ENCODE measurements at places on chromosomes 16 and 17. TPM values are rescaled to one million over a fixed set of nuclear protein-coding genes. Genes with fewer than 3 reads are reported as not detected.
A peak's percentile ranks its signal among the peaks of the same experiment; 100 is the strongest.

DNA sequence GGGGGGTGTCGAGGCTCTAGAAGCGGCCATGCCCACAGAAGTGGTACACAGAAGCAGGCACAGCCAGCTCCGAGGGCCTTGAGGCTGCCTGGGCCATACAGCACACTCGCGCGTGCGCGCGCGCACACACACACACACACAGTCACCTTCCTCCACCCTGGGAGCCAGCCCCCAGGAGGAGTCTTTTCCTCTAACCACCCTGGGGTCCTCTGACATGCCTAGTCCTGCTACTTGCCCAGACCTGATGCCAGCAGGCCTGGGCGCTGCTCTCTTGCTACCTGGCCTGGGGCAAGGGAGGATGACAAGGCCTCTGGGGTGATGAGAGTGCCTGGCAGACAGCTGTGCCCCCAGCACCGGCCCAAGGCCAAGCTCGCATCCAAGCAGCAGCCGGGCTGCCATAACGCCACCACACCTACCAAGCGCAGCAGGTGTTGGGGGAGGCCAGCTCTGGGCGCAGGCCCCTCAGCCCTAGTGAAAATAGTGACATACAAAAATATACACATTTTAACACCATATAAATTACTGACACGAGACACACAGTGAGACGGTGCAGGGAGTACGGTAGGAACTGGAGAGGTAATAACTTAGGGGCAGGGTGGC, 41.1 kb downstream of the TSC2 start:
- H3K27me3 ChIP-seq, result no peaks in the 10 kb centered on the region
- peaks cover 11% of the 10 kb centered on the region for H3K4me1 ChIP-seq
- H3K27ac ChIP-seq, result no peak overlapping the region
- no peak for DNase-seq

GRCh38 chr16:60279061-60279665, 1545.0 kb upstream of the GOT2 start:
- H3K27ac ChIP-seq, result no peak overlapping the region
- H3K4me1 ChIP-seq, result no peaks in the 10 kb centered on the region
- no peaks in the 10 kb centered on the region for H3K36me3 ChIP-seq

DNA sequence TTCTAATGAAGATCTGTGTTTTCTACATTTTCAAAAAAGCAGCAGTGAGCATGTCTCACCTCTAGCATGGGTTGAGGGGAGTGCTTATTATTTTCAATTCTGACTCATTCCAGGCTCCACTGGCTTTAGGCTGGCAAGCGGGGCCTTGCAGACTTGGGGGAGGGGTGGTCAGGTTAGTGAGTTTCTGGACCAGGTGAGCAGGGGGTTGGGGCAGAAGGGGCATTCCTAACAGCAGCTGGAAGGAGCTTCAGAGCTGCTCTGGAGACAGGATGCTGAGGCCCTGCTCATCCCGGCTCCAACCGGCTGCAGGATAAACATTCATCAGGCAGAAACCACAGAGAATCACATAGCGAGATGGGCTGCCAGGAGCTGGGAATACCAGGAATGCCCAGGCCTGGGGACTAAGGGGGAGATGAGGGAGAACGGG, 10.5 kb upstream of the KRT19 start:
- no peaks in the 10 kb centered on the region for H3K4me1 ChIP-seq
- no peaks in the 10 kb centered on the region for H3K27me3 ChIP-seq
- no peaks in the 10 kb centered on the region for H3K36me3 ChIP-seq
- H3K27ac ChIP-seq, result no peak overlapping the region

DNA sequence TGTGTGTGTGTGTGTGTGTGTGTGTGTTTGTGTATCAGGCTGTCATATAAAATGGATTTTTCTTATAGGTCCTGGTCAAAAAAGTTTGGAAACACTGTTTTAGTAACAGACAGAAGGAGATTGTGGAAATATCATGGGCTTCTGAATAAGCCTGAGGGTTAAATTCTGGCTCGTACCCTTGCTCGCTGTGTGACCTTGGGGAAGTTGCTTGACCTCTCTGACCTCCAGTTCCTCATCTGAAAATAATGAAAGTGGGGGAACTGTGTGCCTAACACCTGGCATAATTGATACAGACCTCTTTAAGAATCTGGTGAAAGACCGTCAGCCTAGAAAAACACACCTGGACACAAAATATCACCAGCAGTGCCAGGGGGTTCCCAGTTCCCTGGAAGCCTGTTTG, 25.6 kb upstream of the PIK3R6 start:
- H3K27ac ChIP-seq, result no peak overlapping the region
- H3K36me3 ChIP-seq, result no peaks in the 10 kb centered on the region
- no peaks in the 10 kb centered on the region for H3K4me1 ChIP-seq
- no peaks in the 10 kb centered on the region for H3K27me3 ChIP-seq

DNA sequence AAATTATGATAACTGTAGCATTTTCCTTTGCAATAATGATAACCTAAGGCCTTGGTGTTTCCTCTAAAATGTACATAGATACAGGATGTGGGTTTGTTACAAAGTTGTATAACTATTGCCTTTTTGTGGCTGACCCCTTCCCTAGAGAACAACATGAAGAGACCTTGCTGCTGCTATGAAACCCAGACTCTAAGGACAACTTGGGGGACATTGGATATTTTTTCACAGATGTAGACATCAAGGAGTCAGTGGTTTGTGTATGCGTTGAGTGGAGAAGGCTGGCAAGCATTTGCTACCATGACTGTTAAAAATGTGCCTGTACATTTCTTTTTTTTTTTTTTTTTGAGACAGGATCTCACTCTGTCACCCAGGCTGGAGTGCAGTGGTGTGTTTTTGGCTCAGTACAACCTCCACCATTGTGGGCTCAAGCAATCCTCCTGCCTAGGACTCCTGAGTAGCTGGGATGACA, 12.3 kb downstream of the HMOX2 start:
- peaks cover 53% of the 10 kb centered on the region for H3K4me1 ChIP-seq
- H3K27me3 ChIP-seq, result no peaks in the 10 kb centered on the region
- no peak overlapping the region for H3K27ac ChIP-seq

- no peak for DNase-seq
- H3K27me3 ChIP-seq, result no peaks in the 10 kb centered on the region
- H3K4me3 ChIP-seq, result no peak overlapping the region
- H3K36me3 ChIP-seq, result no peaks in the 10 kb centered on the region
Measured at GRCh38 chr17:29720551-29720950, 97.8 kb upstream of the CORO6 start.

- no peaks in the 10 kb centered on the region for H3K4me1 ChIP-seq
- no peaks in the 10 kb centered on the region for H3K36me3 ChIP-seq
- H3K27me3 ChIP-seq, result no peaks in the 10 kb centered on the region
Measured at GRCh38 chr16:14028202-14028601, 42.9 kb upstream of the MRTFB start.

DNA sequence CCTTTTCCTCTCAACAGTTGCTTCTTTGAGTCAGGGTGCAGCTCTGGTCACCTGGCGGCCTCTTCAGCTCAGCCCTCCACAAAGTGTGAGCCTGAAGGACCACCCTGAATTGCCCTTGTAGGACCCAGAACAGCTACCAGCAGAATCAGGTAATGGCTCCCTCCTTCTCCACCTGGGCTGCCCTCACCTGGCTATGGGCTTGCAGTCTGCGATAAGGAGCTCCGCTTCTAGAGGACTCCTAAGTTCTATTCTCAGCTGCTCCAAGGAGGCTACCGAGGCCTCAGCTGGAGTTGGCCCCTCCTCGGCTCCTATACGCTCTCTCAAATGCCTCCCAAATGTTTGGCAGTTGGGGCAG, 13.4 kb downstream of the SMIM5 start:
- H3K4me1 ChIP-seq, result peaks cover 11% of the 10 kb centered on the region
- peaks cover 22% of the 10 kb centered on the region for H3K36me3 ChIP-seq
- DNase-seq, result no peak
- no peak overlapping the region for H3K4me3 ChIP-seq

DNA sequence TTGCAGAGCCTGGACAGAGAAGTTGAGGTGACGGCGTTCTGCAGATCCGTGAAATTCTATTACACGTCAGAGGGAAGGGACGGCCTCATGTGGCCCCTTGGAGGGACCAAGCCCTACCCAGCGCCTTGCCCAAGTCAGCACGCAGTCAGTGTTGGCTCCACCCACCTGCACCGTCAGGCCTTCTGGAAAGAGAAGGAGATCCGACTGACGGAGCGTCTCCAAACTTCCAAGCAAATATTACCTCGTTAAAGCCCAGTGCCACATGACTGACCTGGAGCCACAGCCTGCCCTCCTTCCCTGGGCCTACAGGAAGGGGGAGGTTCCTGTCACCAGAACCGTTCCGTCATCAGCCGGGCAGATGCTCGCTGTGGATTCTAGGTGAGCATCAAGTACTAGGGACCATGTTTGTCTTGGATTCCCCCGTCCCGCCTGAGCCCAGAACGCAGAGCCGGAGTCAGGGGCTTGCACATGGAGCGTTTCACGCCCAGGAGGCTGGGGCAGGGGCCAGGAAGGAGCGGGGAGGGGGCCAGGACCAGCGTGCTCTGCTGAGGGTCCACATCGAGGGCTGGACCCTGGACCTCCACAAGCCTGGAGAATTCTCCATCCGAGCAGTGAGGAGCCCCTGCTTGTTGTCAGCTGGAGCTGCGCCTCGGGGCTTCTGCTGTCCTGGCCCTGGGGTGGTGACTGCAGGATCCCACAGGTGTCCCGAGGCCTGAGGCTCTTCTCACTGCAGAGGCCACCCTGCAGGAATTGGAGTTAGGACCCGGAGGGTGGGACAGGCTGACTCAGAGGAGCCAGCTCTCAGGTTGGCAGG, 22.6 kb upstream of the METRNL start:
- no peaks in the 10 kb centered on the region for H3K4me1 ChIP-seq
- no peaks in the 10 kb centered on the region for H3K36me3 ChIP-seq

DNA sequence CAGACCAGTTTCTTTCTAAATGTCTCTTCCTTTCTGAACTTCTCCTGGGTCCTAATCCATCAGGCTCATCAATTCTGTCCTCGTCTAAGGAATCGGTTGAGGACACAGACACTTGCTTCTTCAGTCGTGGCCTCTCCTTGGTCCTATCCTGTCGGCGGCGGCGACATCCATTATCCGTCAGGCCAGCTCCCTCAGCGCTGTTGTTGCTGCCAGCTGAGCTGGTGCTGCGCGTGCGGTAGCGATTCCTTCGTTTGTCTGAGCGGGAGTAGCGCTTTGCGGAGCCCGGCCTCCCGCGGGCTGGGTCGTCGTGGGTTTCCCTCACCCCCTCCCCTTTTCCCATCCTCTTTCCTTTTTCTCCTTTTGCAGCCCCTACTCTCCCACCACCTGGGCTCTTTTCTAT, 3.8 kb downstream of the SMG6 start:
- no peak for DNase-seq
- H3K4me1 ChIP-seq, result peaks cover 15% of the 10 kb centered on the region
- H3K27me3 ChIP-seq, result no peaks in the 10 kb centered on the region
- no peak overlapping the region for H3K4me3 ChIP-seq
- no peaks in the 10 kb centered on the region for H3K36me3 ChIP-seq
- no peak overlapping the region for H3K27ac ChIP-seq

DNA sequence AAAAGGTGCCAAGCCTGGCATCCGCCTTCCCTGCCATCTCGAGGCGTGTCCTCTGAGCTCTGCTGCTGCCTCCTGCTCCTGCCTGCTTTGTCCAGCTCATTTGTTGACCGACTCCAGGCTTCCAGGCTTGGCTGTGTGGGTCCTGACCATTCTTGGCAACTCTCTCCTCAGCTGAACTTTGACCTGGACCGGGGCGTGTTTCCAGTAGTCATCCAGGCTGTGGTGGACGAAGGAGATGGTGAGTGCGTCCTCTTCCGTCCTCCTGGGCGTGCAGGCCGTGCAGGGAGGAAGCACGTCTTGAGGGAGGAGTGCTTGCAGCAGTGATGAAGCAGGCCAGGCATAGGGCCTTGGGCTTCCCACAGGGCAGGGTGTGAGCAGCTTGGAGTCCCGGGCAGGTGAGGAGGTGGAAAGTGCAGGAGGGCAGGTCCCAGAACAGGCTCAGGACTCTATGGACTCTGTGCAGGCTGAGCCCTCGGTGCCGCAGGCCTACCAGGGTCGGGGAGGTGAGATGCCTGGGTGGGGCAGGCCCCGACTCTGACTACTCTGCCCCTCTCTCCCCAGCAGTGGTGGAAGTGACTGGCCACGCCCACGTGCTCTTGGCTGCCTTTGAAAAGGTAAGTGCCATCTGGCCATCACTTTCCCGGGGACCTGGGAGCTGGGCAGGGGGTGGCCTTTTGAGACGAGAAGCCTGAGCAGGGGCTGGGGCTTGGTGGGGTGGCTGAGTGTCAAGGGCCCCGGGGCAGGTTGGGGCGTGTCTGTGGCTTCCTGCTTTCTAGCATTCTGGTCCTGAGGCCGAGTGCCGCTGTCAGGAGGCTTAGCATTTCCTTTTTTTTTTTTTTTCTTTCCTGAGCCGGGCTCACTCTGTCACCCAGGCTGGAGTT, 28.6 kb upstream of the NUDT16L1 start:
- H3K27ac ChIP-seq, result no peak overlapping the region
- peak; percentile 74 for DNase-seq
- H3K27me3 ChIP-seq, result no peaks in the 10 kb centered on the region
- H3K4me3 ChIP-seq, result no peak overlapping the region
- H3K36me3 ChIP-seq, result peaks cover 53% of the 10 kb centered on the region

GRCh38 chr17:50708050-50709000, 611 bp upstream of the ANKRD40 start:
- peak overlapping the region; percentile 99 for H3K27ac ChIP-seq
- H3K4me3 ChIP-seq, result peak overlapping the region; percentile 59
- H3K4me1 ChIP-seq, result peaks cover 17% of the 10 kb centered on the region
- no peak for DNase-seq

GRCh38 chr16:85086347-85087291, 25.7 kb downstream of the CIBAR2 start:
- H3K4me3 ChIP-seq, result no peak overlapping the region
- no peaks in the 10 kb centered on the region for H3K27me3 ChIP-seq
- peak; percentile 78 for DNase-seq
- H3K4me1 ChIP-seq, result peaks cover 31% of the 10 kb centered on the region
- no peaks in the 10 kb centered on the region for H3K36me3 ChIP-seq

- H3K36me3 ChIP-seq, result no peaks in the 10 kb centered on the region
- H3K27ac ChIP-seq, result peak overlapping the region; percentile 42
- peak overlapping the region; percentile 72 for H3K4me3 ChIP-seq
- peaks cover 2% of the 10 kb centered on the region for H3K4me1 ChIP-seq
Measured at GRCh38 chr17:46770818-46771560, 47.5 kb downstream of the WNT3 start.

DNA sequence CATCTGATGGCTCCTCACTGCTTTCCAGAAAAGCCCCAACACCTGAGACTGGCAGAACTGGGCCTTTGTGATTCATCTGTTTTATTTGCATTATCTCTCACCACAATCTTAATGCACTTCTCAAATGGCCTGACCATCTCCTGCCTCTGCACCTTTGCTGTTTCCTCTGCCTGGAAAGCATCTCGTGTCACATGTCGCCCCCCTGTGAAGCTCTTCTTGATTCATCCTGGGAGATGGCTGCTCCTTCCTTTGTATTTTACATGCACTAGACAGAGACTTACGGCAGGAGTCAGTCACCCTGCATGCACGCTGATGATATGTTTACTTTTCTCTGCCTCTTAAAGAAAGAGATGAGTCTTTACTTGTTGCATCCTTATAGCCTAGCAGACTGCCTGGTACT, 30.0 kb downstream of the HNF1B start:
- H3K4me3 ChIP-seq, result no peak overlapping the region
- DNase-seq, result no peak
- H3K27me3 ChIP-seq, result no peaks in the 10 kb centered on the region

CHMP6 gene
- 35.5 TPM for polyA plus RNA-seq

C17orf67 gene
- polyA plus RNA-seq, result 0.14 TPM

ABCC11 gene
- polyA plus RNA-seq, result not detected

CTRL gene
- polyA plus RNA-seq, result 0.90 TPM

All from heart left ventricle (tissue), 16 donors.